ENCODE measurements at places on chromosomes 7 and 10.

DNA sequence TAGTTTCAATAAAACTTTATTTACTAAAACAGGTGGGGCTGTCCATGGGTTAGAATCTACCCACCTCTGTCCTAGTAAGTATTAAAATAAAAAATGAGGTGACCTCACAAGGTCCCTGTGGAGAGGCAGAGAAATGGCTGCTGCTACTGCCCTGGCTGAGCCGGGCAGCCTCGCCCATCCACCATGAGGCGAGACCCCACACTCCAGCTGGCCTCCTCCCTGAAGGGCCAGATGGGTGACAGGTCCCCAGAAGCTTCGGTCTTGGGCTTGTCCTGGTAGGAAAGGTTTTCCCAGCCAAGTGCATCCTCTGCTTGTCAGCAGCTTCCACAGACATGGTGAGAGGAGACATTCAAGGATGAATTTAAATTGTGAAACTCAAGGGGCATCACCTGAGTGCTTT, 565.8 kb downstream of the PTPRN2 start:
- no peak for DNase-seq

GRCh38 chr7:139341058-139341775, at the start of gene FMC1:
Gene FMC1, plus strand, starts transcription at chr7:139341337. Its CDS starts 48 bp downstream, at chr7:139341385.
- DNase-seq: peak; percentile 92

DNA sequence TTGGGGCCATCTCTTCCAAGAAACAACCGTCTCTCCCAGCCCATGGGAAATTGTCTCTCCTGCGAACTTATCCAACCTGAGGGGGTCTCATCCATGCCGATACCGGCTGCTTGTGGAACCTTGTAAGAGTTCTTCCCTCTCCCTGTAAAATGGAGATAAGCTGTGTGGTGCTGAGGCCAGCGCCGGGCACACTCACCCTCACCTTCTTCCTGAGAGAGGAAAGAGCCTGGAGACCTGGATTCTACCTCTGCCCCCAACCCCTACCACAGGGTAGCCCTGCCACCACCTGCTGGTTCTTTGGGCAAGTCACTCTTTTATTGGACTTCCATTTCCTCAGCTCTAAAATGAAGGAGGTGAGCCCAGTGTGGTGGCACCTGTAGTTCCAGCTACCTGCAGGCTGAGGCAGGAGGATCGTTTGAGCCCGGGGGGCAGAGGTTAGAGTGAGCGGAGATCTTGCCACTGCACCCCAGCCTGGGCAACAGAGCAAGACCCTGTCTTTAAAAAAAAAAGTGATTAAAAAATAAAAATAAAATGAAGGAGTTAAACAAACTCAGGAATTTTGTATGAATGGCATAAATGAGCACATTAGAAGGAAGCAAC, 38.4 kb upstream of the PSAP start:
- DNase-seq: no peak

GRCh38 chr7:122532406-122533269, 166.3 kb downstream of the RNF133 start:
- DNase-seq: no peak

- DNase-seq: no peak
Observed at GRCh38 chr10:98238391-98238790, 29.6 kb downstream of the LOXL4 start.

- DNase-seq: peak; percentile 21
Observed at GRCh38 chr7:21134631-21135030, 293.3 kb upstream of the SP4 start.
